SK-N-MC (cell line): ENCODE measurements at places on chromosomes 11 and 22.

DNA sequence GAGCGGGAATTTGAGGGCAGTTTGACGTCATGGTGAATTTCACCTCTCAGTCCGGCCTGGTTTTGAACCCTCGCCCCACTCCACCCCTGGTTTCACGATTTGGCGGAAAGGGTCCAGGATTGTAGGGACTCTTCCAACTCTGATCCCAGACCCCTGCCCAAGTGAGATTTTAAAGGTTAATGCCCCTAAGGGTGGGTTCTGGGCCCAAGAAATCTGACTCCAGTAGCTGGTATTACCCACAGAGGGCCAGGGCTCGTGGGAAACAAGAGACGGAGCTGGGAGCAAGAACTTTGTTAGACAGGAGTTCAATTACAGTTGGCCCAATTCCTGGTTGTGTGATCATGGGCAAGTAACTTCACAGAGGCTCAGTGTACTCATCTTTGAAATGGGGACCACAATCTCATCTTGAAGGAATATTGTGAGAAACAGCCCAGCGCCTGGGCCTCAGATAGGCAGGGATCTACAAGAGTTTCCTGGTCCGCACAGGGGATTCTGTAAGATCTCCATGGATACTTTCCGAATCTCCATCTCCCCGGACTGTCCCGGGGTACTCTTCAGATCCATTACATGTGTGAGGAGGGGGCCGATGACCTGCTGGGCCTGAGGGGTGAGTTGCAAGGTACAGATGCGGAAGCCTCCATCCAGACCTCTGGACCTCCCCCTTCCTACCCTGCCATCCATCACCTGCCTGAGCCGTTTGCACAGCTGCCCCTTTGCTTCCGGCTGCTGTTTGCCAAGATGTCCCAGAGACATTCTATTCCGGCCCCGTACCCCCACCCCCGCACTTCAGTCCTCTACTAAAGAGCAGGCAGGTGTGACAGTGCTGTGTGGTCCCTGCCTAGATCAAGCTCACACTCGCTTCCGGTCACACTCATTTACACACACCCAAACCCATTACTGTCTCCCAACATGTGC is 687 bp upstream of the CALCA start:
- no peak for DNase-seq

DNA sequence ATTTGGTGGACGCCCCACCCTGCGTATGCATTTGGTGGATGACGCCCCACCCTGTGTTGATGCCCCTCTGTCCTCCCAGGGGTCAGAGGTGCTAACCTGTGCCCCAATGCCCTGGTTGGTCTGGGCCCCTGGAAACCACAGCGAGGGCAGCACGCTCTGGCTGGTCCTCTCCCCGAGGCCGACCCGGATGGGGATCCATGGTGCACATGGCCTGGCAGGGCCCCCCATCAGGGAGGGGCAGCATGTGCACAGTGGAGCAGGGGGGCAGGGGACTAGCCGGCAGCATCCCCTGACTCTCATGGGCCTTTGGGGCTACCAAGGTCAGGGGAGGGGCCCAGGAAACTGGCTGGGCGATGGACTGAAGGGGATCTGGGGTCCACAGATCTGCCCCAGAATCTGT is 7.6 kb upstream of the MUC5AC start:
- DNase-seq, result no peak

DNA sequence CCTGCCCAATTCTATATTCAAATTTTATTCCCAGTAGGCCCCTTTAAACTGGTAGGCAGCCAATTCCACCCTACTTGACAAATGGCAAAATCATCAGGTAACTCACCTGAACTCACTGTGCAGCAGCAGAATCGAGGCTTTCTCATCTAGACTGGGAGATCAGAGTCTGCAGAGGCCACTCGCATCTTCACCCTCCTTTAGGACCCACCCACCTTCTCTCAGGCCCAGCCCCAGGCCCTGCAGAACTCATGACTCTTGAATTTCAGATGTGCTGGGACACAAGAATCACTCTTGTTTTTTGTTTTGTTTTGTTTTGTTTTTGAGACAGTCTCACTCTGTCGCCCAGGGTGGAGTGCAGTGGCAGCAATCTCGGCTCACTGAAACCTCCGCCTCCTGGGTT is 38.8 kb downstream of the MICAL3 start:
- no peak for DNase-seq

GRCh38 chr22:20509344-20510047 is 2.1 kb downstream of the MED15 start:
- no peak for DNase-seq

GRCh38 chr22:49395617-49396016 is 432.1 kb downstream of the BRD1 start:
- DNase-seq, result no peak

GRCh38 chr11:86797133-86797532 is 3.2 kb upstream of the PRSS23 start:
- DNase-seq, result no peak

- no peak for DNase-seq
These were observed 7.7 kb downstream of the LPXN start for GRCh38 chr11:58567889-58568512.

- no peak for DNase-seq
These were observed 193.7 kb upstream of the TBCEL start for GRCh38 chr11:120830085-120830620.

GRCh38 chr22:46047841-46048595 is 71.1 kb upstream of the WNT7B start:
- DNase-seq, result no peak

GRCh38 chr22:49262167-49262566 is 565.5 kb downstream of the BRD1 start:
- no peak for DNase-seq

GRCh38 chr11:45278714-45279113 is 7.4 kb downstream of the SYT13 start:
- peak; percentile 24 for DNase-seq
